ENCODE measurements at places on chromosomes 2 and 18.

DNA sequence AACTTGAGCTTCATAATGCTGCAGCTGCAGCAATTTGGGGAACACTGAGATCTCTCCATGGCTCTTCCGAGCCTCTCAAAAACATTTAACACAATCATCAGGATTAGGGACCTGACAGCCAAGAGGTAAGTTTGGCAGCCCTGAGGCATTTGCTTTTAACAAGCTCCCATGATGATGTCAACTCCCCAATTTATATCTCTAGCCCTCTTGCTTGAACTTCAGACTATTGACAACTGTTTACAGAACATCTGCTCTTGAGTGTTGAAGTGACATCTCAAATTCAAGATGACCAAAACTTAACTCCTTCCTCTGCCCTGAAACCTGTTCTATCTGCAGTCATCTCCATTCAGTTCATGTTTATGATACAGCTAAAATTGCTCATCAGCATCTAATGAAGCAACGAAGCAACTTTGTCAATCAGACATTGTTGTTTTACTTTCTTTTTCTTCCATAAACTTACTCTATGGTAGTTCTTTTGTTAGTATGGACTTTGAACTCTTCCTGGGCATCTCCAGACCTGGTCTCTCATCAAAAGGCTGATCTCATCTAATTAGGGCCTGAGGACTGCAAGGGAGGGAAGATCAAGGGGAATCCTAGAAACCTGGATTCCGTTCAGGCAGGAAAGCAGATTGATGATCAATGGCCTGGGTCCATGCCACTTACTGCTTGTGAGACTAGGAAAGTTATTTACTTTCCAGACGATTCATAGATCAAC, 48.1 kb downstream of the SEMA4F start:
- DNase-seq: no peak

- DNase-seq: no peak
Observed at GRCh38 chr2:45622336-45623075, 11.4 kb upstream of the SRBD1 start.

DNA sequence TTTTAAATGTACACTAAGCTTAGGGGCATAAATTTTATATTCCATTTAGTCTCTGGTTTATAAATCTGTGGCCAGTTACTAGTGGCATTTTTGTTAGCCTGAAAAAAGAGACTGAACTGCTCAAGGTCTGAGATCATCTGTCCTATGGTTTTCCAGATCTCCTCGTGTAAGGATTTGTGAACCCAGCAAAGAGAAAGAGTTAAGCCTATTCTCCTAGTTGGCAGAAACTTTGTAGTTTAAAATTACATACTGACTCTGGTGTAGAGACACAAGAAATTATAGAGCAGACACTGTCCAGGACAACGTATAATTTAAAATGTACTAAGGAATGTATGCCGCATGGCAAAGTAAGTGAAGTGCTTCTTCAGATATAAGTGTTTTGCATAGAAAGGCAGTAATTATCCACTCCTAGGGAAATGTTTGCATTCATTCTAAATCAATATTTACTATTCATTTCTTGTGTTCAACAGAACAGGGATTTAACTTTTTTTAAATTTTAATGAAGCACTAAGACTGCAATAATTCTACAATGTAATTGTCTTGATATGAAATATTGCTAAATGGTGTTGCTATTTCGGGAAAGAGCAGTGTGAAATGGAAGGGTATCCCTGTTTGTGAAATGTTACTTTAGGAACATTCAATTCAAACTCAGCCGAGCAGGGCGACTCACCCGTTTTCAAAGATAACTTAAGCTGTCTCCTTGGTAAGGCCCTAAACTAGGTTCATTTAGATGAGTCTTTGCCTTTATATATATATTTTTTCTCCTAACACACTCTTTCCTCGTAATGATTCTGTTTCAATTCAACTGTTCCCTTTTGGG, 508.4 kb upstream of the ZEB2 start:
- no peak for DNase-seq

GRCh38 chr2:348361-348916, 60.5 kb upstream of the ALKAL2 start:
- DNase-seq: no peak

- DNase-seq: no peak
Observed at GRCh38 chr2:212073360-212073759, 465.2 kb downstream of the ERBB4 start.

- DNase-seq: no peak
Observed at GRCh38 chr18:65227970-65228369, 522.8 kb upstream of the CDH7 start.

- DNase-seq: no peak
Observed at GRCh38 chr18:65523461-65523860, 227.4 kb upstream of the CDH7 start.

DNA sequence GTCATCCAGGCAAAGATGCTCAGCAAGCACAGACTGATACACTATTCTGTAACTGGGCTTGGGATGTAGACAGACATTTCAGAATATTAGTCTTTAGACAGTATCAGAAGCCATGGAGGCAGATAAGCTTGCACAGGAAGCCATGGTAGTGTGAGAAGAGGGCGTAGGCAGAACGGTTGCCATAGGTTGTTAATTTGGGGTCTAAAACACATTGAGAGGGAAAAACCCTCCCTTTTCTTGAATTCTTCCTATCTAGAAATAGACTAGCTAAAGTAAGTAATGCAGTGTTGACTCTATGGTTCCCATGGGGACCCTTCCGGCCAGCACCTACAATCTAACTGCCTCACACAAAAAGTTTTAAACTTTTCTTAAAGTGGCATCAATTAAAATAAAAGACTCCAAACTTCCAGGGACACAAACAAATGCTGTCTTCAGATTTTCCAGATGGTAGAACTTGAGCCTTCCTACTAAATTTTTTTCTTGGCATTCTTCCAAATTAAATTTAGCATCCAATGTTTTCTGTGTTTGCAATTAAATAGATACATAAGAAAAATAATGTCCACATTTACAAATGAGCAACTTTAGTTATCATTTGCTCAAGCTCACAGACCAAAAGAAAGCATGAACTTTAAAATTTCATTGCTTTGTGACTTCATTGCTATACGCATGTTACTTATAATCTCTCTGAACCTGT, 1.9 kb downstream of the PRKRA start:
- no peak for DNase-seq

- no peak for DNase-seq
Observed at GRCh38 chr2:95357717-95358280, 44.7 kb upstream of the FAHD2A start.

GRCh38 chr2:9757501-9758264, 85.6 kb upstream of the TAF1B start:
- no peak for DNase-seq

GRCh38 chr18:46771141-46771540, 14.3 kb upstream of the ST8SIA5 start:
- no peak for DNase-seq

DNA sequence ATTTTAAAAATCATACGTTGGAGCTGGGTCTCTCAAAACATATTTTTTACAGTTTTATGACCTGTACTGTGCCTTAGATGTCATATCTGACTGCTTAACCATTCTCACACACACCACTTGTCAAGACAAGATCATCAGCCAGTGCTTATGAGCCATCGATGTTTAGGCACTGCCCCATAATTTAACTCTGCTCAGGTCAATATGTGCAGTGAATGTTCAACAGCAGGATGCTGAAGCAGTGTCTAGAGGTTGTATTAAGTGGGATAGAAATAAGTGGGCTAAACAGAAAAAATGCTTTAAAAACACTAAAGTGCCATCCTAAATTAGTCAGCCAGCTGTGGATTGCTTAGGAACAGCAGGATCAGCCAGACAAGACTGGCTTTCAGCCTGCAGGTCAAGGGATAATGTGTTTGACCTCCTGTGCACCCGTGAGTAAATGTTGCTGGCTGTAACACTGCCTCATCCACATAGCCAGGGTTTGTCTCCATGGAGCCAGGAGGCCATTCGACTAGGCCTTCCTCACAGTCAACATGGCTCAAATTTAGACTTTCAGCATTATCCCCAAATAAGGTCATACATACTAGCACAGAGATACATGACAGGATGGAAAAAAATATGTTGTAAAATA, 139.0 kb upstream of the NXPH2 start:
- no peak for DNase-seq

- DNase-seq: no peak
Observed at GRCh38 chr2:119860924-119861323, 101.2 kb downstream of the PTPN4 start.

DNA sequence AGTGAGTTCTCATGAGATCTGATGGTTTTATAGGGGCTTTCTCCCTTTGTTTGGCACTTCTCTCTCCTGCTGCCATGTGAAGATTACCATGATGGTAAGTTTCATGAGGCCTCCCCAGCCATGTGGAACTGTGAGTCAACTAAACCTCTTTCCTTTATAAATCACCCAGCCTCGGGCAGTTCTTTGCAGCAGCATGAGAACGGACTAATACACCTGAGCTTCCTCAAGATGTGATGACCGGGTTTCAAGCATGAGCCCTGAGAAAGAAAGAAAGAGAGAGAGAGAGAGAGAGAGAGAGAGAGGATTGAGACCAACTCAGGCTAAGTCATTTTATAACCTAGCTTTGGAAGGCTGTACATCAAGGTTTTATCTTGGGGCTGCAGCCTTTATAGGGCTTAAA, 167.7 kb upstream of the SERPINE2 start:
- DNase-seq: no peak

- no peak for DNase-seq
Observed at GRCh38 chr2:218855305-218856166, 4.1 kb upstream of the WNT6 start.

GRCh38 chr18:8765783-8766463, 60.6 kb downstream of the MTCL1 start:
- no peak for DNase-seq

DNA sequence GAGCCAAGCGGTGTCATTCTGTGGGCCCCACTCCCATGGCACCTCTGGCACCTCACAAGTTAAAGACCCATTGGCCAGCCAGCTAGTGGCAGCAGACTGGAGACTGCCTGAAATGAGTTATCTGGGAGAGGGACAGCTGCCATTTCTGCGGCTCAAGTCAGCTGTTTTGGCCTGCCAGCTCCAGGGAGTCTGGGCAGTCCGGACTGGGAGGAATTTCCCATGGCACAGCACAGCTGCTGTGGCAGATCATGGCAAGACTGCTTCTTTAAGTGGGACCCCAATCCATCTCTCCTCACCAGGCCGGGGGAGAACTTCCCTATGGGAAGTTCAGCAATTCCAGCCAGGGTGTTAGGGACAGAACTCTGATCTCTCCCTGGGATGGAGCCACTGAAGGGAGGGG, 2187.6 kb upstream of the CELF4 start:
- DNase-seq: no peak

- no peak for DNase-seq
Observed at GRCh38 chr2:241235859-241236593, 47.5 kb downstream of the ANO7 start.

DNA sequence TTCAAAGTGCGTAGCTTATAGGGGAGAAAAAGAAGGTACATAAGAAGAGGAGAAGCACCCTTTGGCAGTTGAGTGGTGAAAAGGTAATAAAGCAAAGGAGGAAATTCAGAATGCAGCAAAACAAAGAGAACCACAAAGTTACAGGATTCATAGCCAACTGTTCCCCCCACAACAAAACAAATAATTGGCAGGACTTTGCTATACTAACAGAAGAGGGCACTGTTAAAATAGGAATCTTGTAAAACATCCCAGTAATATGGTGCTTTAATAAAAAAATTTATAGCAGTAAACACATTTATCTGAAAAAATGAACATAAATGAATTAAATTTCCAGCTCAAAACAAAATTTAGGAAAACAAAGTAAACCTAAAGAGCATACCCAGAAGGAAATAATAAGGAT, 42.3 kb downstream of the R3HDM1 start:
- no peak for DNase-seq

GRCh38 chr2:207357216-207357615, 172.5 kb upstream of the CREB1 start:
- DNase-seq: no peak

- no peak for DNase-seq
Observed at GRCh38 chr2:173539615-173540014, 184.9 kb downstream of the CDCA7 start.

GRCh38 chr2:32423536-32423935, 66.7 kb downstream of the BIRC6 start:
- no peak for DNase-seq

DNA sequence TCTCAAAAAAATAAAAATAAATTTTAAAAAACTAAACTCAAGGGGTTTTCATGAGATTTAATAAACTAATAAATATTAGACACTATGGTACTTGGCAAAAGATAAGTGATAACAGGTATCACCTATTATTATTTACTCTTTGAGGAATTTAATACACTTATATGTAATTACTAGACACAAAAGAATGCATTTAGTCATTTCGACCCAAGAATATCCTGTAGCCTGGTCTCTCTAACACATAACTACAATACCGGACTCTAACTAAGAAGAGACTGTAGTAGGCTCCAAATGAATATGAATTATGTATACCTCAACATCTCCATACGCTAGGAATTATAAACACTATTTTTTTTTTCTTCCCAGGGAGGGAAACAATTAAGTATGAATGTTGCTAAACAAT, 850.7 kb downstream of the CPS1 start:
- no peak for DNase-seq

- DNase-seq: no peak
Observed at GRCh38 chr2:155377266-155377680, 678.8 kb downstream of the KCNJ3 start.

DNA sequence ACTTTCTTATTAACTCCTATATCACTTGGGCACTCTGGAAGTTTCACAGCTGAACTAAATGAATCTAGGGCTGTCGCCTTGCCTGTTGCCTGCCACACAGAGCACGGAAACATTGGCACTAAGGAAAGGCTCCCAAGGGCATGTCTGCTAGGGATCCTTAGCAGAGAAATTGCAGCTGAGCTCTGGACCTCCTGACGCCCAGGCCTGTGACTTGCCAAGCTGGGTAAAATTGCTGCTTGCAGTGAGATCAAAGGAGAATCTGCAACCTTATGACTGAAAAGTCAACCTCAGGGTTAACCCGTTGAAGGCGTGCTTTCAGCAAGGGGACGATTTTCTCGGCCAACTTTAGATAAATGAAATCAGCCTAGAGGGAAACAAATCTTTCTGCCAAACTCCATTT, 189.8 kb downstream of the NCK2 start:
- DNase-seq: no peak

GRCh38 chr18:23194155-23194996, 59.1 kb downstream of the CABLES1 start:
- no peak for DNase-seq

GRCh38 chr18:5456577-5457461, 87.0 kb downstream of the EPB41L3 start:
- no peak for DNase-seq

GRCh38 chr2:101803128-101803527, 105.6 kb downstream of the MAP4K4 start:
- no peak for DNase-seq

- no peak for DNase-seq
Observed at GRCh38 chr2:131142849-131143248, 37.7 kb downstream of the PLEKHB2 start.

GRCh38 chr18:58177004-58177717, 133.1 kb downstream of the NEDD4L start:
- DNase-seq: no peak
